ENCODE measurements at places on chromosomes 6 and 20.

DNA sequence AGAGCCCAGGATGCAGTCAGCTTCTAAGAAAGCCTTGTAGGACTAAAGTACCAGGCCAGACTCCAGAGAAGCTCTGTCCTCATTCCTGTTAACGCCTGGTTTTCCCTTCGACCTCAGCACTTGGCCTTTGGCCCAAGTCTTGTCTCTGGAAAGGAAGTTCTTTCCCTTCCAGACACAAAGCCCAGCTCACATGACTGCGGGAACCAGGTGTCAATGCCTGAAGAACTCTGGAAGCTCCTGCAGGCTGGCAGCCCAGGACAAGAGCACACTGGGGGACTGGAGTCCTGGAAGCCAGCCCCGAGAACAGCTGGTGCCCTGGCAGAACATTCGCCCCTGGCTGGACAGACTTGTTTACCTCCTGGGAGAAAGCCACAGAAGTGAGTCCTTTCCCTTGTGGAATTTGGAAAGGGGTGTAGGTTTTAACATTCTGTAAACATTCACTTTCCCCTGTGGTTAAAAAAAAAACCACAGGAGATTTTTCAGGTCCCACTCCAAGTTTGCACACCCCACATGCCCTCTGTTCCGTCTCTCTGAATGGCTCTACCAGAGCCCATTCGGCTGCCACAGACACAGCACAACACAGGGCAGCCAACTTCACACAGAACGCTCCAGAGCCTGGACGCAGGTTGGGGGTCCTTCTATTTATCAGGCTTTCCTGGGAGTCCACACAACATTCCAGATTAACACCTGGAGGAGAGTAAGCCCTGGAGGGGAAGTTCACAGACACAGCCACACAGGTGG is 18.1 kb downstream of the ACSS1 start:
- no peak for DNase-seq

- no peak for DNase-seq
These were observed 632 bp downstream of the PRKN start for GRCh38 chr6:162726947-162727321.

DNA sequence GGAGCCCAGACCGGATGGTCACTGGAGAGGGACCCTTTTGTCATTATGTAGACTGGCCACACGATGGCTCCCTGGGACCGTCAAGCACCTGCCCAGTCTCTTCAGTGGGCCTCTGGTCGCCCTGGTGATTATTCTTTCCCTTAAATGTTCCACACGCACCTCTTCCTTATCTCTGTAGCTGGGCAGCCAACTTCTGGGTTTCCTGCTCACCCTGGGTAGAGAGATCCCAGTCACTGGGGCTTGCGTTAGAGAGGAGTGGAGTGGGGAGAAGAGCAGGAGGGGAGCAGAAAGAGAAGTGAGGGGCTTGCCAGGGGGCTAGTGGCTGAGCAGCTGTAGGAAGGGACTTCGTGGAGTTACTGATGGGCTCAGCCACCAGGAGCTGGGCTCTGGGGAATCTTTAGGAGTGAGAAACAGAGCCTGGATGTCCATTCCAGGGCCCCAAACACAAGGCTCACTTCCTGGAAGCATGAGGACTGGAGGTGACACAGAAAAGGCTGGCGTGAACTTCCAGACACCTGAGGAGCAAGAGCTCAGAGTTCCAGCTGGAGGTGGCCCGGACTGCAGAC is 150.1 kb downstream of the DHX35 start:
- DNase-seq, result no peak

- no peak for DNase-seq
These were observed 76.0 kb upstream of the ADGRB3 start for GRCh38 chr6:68559070-68559469.

GRCh38 chr6:36685166-36685924 is 6.8 kb downstream of the CDKN1A start:
- DNase-seq, result no peak

DNA sequence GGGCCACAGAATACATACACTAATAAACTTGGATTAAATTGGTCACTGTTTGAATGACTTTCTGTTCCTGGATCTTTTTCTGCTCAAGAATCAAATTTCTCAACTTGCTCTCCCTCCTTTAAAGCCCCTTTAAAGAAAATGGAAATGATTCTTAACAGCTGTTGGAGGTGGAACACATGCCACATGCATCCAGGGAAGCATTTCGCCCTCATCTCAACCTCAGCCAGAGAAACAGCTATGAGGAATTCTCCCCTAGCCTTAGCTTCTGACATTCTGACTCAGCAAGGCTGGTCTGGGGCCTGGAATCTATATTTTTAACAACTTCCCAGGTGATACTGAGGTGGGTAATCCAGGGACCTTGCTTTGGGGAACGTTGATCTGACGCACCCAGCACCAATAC is 263.4 kb upstream of the ECI2 start:
- DNase-seq, result no peak

GRCh38 chr6:164870164-164870563 is 439.2 kb downstream of the C6orf118 start:
- DNase-seq, result no peak

DNA sequence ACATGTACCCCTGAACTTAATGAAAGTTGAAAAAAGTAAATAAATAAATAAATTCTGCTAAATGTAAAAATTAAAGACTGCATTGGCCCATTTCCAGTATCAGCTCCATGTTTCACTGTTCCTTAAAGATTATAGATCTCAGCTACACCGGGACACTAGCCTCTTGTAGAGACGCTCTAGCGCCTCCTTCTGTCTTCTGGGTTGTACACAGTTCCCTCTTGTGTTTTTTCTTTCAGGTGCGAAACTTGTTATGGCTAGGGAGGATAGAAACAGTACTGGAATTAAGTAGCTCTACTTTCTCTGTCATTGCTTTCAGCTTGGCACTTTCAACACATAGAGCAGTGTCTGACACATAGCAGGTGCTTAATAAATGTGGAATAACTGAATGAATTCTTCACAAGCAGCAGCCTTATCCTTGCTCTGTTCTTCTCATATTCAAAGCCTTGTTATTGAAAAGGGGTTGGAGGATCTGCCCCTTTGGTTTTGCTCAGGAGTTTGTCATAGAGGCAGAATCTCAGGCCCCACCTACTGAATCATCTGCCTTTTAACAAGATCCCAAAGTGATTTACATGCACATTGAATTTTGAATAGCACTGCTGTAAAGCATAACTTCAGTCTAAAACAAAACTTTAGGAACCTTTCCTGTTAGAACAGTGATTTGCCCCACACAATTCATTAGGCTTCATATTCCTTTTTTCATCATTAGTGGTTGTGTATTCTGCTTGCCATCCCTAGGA is 92.3 kb downstream of the FIG4 start:
- DNase-seq, result no peak

- DNase-seq, result no peak
These were observed 16.9 kb upstream of the MDFI start for GRCh38 chr6:41621367-41621766.

- no peak for DNase-seq
These were observed 95.9 kb upstream of the COL21A1 start for GRCh38 chr6:56343295-56343694.

DNA sequence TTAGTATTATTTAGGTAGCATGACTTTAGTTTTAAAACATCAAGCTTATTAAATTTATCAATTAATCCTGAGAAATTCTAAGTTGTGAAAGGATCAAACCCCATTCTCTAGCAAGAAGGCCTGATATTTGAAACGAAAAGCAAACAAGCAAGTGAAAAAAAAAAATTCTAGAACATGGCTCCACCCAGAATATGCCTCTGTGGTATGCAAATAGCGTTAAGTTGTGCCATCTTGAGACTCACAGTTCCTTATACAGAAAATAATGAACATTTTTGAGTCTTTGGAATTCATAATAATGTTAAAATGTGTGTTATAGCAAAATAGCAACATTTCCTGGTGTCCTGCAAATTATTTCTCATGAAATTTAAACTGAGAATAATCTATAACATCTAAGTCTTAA is 42.0 kb downstream of the TRDN start:
- DNase-seq, result no peak

DNA sequence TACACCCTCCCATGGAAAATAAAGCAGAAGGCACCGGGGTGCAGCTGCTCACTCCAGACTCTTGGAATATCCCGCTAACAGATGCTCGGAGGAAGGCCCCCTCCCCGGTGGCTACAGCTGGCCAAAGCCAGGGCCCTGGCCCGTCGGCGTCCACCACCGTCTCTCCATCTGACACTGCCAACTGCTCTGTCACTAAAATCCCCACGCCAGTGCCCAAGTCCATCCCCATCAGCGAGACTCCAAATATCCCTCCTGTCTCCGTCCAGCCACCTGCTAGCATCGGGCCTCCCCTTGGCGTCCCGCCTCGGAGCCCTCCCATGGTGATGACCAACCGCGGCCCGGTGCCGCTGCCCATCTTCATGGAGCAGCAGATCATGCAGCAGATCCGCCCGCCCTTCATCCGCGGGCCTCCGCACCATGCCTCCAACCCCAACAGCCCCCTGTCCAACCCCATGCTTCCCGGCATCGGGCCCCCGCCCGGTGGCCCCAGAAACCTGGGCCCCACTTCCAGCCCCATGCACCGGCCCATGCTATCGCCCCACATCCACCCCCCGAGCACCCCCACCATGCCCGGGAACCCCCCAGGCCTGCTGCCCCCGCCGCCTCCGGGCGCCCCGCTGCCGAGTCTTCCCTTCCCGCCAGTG is 143.9 kb downstream of the SOBP start:
- no peak for DNase-seq

- no peak for DNase-seq
These were observed 38.1 kb upstream of the FLRT3 start for GRCh38 chr20:14375416-14375985.

DNA sequence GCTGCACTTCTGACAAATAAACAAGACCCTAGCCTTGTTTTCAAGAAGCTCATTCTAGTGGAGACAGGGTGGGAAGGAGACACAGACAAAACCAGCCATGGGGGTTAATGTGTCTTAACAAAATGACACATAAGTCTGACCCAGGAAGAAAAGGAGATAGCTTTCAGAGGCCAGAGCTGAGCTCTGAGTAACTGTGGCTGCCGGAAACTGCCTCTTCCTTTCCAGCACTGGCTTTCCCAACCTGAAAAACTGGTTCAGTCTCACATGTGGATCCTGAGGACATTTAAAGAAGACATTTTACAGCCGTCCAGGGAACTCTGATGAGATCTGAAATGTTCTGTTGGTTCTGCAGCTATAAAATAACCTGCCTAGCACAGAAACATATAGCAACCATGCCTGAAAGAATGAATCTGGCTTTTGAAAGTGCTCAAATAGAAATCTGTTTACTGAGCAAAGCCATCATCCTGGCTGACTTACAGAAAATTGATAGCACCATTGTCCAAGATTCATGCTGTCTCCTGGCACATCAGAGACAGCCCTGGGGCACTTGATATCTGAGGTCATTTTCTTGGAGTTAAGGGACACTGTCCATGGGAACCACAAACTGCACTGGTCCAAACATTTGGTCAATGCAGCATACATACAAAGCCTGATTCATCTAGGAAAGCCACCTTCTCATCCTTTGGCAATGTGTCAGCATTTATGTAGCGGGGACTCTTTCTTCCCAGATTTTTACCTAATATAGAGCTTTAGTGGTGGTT is 83.2 kb upstream of the PAX1 start:
- DNase-seq, result no peak

GRCh38 chr6:162733489-162733888 is 5.7 kb downstream of the PACRG start:
- no peak for DNase-seq

DNA sequence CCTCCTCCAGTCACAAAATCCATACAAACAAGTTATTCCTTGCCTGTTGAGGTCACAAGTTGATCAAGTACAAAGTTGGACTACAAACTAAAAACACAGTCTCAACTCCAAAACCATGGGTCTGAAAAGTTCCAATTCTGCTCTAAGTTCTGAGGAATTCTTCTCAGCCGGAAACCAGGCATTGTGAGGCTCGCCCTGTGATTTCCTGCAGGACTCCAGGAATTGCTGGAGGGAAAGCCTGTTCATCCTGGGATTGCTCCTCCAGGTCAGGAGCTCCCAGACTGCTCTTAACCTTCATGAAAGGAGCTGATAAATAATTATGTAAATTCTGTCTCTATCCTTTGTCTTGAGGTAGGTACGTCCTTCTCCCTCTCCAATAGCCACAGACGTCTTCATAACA is 8.5 kb downstream of the TRAM2 start:
- no peak for DNase-seq

DNA sequence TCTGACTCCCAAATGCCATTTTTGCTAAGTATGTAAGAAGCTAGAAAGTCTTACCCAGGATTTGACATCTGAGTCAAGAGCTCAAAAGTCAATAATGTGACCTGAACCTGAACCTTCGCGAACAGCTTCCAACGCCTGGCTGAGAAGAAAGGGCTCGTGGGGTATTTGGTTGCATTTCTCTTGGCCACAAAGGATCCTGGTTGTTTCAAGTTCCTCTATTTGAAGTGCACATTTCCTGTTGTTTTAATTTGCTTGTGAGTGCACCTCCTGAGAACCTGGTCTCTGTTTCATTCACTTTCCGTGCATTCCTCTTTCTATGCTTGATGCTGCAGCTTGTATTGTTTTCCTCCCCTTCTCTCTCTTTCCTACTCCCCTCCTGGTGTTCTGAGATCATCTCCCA is 212.5 kb downstream of the FOXA2 start:
- DNase-seq, result no peak

DNA sequence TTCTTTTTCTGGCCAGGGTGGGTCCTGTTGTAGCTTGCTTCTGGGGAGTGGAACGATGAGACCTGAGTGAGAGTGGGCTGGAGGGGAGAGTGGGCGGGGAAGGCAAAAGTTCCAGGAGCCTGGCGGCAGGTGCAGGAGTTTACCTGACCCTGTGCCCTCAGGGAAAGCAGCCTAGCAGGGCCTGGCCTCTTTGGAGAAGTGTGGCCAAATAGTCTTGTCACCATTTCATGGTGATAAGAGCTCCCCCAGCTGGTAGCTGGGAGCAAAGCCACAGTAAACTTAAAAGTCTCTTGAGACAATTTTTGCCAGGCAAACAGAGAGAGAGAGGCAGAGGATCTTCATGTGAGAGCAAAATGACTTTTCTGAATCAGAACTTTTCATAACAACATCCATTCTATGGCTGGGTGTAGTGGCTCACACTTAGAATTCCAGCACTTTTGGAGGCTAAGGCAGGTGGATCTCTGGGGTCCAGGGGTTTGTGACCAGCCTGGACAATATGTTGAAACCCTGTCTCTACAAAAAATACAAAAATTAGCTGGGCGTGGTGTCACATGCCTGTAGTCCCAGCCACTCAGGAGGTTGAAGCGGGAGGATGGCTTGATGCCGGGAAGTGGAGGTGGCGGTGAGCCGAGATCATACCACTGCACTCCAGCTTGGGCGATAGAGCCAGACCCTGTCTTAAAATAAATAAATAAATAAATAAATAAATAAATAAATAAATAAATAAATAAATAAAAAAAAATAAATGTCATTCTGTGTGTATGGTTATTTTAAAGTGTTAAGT is 161.8 kb upstream of the SCGN start:
- DNase-seq, result peak; percentile 36

DNA sequence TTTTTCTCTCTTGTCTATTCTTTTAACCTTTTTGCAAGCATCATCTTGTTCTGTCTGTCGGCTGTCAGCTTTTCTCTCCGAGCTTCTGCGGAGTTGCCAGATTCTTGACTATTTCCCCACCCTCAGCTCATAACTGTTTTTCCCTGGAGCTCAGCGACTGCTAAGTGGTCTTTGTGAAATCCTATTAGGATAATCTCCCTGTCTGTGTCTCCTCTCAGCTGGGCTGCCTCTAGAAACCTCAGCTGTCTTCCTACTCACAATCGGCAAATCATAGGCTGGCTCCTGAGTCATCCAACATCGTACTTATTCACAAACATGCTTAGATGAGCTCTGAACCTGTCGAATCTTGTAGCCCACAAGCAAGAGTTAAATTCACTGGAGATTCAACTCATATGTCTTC is 332.3 kb downstream of the PTPRT start:
- DNase-seq, result no peak

Measured in stimulated activated CD8-positive, alpha-beta memory T cell treated with anti-CD3 and anti-CD28 coated beads, Interleukin-7, amount 100 ng/mL, for 1 hour (primary cell).